ENCODE measurements at places on chromosomes 6 and 20. TPM values are rescaled to one million over a fixed set of nuclear protein-coding genes. Genes with fewer than 3 reads are reported as not detected.

NINL gene
- 24.3 TPM for total RNA-seq

DHX16 gene
- total RNA-seq: 36.9 TPM

GATA5 gene
- not detected for total RNA-seq

SLC22A3 gene
- not detected for total RNA-seq

PCSK2 gene
- total RNA-seq: not detected

AIF1 gene
- 0.13 TPM for total RNA-seq

RTN4IP1 gene
- 2.5 TPM for total RNA-seq
